NCI-H774 (cell line): ENCODE measurements at places on chromosomes 12 and 14.

DNA sequence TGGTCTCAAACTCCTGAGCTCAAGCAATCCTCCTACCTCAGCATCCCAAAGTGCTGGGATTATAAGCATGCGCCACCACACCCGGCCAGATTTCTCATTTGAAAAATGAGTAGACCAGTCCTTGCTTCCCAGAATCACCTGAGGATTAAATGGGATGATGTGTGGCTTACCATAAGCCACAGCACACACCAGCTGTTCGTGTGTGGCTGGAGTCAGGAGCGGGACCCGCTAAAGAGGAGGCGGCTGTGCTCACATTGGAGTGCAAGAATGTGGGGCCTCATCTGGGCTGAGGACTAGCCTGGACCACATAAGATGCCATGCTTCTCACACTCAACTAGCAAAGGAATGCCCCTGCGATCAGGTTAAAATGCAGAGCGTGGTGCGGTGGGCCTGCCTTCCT is 6.7 kb upstream of the ALDH2 start:
- no peak for DNase-seq

- DNase-seq: no peak
Measured at GRCh38 chr12:27965411-27965810, 7.1 kb downstream of the PTHLH start.

DNA sequence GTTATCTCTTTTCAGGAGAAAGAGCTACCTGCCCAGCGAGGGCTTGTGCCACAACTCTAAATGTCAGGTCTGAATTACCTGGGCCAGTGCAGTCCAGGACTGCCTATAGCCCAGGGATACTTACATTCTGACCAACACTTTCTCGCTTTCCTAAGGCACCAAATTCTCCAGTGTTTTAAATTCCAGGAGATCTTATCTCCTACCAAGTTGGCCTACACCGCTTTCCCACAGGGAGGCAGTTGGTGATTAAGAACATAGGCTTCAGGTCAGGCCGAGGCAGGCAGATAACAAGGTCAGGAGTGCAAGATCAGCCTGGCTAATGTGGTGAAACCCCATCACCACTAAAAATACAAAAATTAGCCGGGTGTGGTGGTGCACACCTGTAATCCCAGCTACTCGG is 41.1 kb downstream of the RPS29 start:
- DNase-seq: no peak

GRCh38 chr12:89501793-89502192 is 22.8 kb downstream of the GALNT4 start:
- no peak for DNase-seq

DNA sequence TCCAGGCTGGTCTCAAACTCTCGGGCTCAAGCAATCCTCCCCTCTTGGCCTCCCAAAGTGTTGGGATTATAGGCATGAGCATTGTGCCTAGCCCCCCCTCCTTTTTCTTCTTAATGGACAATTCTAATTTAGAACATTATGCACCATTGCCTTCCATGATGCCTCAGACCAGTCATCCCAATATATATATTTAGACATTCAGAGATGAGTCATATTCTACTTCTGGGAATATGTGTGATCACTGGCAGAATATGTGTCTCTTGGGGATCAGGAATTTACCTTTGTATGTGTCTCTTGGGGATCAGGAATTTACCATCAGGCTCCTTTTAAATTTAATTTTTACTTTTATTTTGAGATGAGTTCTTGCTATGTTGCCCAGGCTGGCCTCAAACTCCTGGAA is 7.5 kb upstream of the CCDC177 start:
- no peak for DNase-seq
